ENCODE measurements at places on chromosomes 4 and X. TPM values are rescaled to one million over a fixed set of nuclear protein-coding genes. Genes with fewer than 3 reads are reported as not detected.

Gene FRMPD4
- 0.08 TPM for total RNA-seq

Gene SSX4
- total RNA-seq = not detected

DNA sequence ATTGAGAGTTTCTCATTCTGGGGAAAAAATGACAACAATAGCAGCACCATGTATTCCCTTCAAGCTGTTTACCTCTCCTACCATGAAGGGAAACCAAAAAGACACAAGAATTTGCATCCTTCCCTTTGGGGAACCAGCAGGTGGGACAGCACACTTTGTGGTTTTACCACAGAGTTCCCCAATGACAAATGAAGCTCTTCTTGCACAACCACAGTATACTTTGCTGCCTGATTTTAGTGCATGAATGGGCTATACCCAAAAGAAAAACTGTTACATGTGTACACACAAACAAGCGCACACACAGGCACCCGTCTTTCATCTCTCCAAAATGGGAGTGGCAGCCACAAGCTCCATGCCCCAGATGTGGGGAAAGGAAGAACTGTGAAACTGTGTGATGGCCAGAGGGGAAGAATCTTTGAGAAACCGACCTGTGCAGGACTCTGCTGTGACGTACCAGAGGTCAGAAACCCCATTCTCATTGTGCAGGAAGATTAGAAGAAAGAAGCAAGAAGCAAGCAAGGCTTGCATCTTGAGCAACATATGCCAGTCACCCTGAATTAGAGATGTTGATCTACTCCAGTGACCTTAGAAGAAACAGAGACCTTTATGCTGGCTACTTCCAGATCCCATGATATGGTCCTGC, 2.7 kb upstream of the MAML3 start:
- no peak for DNase-seq

Gene TBC1D25
- 2.6 TPM for total RNA-seq

DNA sequence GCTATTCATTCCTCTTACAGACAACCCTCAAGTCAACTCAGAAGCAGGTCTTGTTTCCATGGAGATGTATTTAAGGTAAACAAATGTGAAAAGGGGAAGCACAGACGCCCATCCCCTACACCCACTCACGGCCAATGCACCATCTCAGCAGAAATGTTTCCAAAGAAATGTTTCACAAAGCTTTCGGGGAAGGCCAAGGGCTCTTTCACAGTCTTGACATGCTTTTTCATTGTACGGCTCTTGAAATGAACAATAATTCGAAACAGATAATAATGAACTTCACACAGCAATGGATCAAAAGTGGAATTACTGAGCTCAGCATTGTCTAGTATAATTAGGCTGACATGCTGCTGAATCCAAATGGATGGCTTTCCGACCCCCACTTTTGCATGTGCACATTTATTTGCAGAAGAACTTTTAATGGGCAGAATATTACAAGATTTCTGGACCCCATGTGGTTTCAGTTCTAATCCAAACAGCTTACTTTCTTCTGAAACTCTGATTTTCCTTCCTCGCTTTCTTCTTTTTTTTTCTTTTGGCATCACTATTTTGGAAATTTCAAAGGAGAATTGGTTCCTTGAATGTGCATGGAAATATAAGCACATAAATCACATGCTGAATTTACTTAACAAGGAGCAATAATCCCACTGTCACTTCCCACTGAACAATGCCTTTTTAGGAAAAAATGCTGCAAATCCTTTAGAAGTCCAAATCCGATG, 160.9 kb downstream of the SMIM20 start:
- no peak for DNase-seq

Gene NRK
- total RNA-seq = 0.06 TPM

DNA sequence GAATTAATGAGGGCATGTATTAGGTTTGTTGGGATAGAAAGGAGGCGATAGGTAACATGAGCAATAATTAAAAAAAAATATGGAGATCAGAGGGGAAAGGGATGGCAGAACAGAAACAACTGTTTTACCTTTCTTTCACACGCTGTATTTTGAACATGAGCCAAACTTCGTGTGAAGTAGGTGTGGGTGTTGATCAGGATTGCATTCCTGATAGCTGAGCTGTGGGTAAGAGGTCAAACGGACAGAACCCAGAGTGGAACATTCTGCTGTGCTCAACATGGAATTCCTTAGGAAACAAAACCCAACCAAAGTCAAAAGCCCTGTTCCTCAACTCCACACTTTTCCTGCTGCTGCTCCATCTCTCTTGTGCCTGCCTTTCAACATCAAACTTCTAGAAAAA, 162.5 kb upstream of the CASK start:
- DNase-seq = no peak

GRCh38 chr4:37008199-37008598, 236.3 kb upstream of the NWD2 start:
- peak; percentile 95 for DNase-seq

DNA sequence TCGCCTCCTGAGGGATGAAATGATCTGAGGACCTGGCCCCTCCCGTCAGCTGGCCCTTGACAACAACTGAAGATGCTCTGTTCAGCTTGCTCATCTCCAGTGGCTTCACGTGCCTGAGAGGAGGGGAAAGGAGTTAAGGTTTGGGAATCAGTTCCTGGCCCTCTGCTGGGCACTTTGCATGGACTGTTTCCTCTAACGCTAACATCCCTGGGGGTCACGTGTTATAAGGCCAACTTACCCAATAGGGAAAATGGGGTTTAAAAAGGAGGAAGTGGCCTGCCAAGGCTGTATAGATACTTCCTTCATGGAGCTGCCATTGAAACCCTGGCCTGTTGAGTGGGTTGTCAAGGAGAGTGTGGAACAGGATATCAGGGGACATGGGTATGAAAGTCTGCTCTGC, 65.6 kb downstream of the OR13H1 start:
- DNase-seq = no peak

Gene EPGN
- 1.7 TPM for total RNA-seq

Gene PQBP1
- 61.4 TPM for total RNA-seq

- DNase-seq = no peak
These were observed 85.1 kb downstream of the SLC10A7 start for GRCh38 chr4:146436423-146437162.

- DNase-seq = no peak
These were observed 45.3 kb downstream of the FAT4 start for GRCh38 chr4:125359960-125360634.

GRCh38 chrX:56279863-56280262, 47.7 kb downstream of the KLF8 start:
- no peak for DNase-seq

- DNase-seq = no peak
These were observed 3.2 kb upstream of the XKRX start for GRCh38 chrX:100931925-100932285.

GRCh38 chr4:54091637-54092404, 8.1 kb upstream of the GSX2 start:
- DNase-seq = peak; percentile 18

GRCh38 chrX:31213941-31214340, 142.1 kb upstream of the FTHL17 start:
- DNase-seq = no peak

- DNase-seq = no peak
These were observed 16.5 kb upstream of the PIM2 start for GRCh38 chrX:48935301-48935670.
